ENCODE measurements at places on chromosomes 2 and 18.

GRCh38 chr18:54204883-54205282 lies 19.6 kb downstream of the MBD2 start:
- no peak for DNase-seq

DNA sequence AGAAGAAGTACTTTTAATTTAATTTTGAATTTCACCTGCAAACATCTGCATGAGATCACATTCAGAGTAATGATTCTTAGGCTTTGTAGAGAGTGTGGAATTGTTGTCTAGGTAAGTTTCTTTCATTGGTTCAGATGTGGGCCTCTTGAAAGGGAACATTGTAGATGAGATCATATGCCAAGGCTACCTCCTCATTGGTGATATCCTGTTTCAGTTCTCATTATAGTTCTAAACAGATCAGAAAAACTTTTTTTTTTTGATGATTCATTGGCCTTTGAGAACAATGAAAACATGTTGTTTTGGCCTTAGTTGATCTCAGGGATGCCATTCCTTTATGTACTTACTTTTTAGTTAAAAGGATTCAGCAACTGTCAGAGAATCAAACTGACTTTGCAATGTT lies 44.5 kb downstream of the EML6 start:
- no peak for DNase-seq

GRCh38 chr2:144449028-144449406 lies 70.9 kb downstream of the ZEB2 start:
- DNase-seq, result no peak

- no peak for DNase-seq
Measured at GRCh38 chr2:12313445-12314126, 403.1 kb upstream of the TRIB2 start.

- no peak for DNase-seq
Measured at GRCh38 chr2:56248965-56249742, 65.4 kb downstream of the CCDC85A start.

GRCh38 chr18:46939337-46939963 lies 22.0 kb downstream of the KATNAL2 start:
- DNase-seq, result no peak

GRCh38 chr2:240986787-240987411 lies 11.5 kb upstream of the SNED1 start:
- no peak for DNase-seq

Measured in 8988T (cell line).